Cortex of kidney (tissue), 1 donor: ENCODE measurements at places on chromosomes 5 and 9.

- DNase-seq: no peak
Measured at GRCh38 chr5:109899163-109899535, 209.4 kb downstream of the MAN2A1 start.

DNA sequence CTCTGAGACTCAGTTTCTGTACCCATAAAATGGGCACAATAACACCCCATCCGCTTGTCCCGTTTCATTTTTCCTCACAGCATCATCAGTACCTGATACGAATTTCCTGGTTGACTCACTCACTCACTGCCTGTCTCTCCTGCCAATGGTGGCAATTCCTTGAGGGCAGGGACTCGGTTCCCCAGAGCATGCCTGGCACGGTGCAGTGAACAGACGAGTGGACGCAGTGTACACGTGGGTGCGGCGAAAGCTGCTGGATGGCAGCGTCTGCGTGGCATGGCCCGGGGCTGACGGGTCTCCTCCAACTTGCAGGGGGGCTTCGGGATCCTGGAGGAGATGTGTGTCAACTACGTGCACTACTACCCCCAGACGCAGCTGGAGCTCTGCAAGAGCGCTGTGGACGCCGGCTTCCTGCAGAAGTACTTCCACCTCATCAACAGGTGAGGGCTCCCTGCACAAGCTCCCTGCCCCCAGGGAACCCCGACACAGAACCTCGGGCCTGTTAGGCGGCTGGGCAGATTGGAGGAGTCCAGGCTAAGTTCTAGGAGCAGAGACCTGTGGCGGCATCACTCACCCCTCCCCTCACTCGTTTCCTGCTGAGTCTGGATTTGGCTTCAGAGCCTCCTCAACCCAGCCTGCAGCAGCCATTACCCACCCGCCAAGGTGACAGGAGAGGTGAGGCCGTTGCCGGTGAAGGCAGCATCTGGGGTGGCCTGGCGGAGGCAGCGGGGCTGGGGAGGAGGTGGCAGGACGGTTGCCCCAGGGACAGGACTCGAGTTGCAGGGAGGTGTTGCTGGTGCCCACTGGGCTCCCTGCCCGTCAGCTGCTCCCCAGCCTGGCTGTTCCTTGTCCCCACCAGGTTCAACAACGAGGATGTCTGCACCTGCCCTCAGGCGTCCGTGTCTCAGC is 20.3 kb downstream of the DBH start:
- DNase-seq: no peak

DNA sequence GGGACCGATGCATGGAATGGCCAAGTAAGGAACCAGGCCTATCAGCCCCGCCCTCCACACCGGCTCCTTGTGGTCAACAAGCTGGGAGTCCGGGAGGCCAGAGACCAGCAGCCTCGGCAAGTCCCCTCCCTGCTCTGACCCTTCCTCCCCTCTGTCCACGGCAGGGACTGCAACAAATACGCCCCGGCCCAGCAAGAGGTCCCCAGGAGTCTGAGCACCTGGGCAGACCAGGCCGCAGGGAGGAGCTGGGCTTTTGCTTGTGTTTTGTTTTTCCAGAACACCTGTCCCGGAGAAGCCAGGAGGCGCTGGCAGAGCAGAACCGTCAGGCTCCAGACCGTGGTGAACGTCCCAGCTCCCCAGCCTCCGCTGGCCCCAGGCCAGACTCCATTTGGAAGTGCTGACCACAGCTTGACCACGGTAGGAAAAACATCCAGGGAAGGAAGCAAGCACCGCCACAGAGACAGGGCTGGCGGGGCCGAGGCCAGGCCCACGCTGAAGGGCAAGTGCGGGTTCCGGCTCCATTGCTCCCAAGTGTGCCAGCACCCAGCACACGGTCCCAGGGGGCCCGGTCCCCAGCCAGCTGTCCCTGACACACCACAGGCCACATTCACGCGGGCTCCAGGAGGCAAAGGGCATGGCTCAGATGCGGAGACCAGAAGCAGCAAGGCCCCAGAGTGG is 56.7 kb downstream of the VAV2 start:
- no peak for DNase-seq

- no peak for DNase-seq
Measured at GRCh38 chr5:141880961-141881801, 3.0 kb upstream of the PCDH1 start.

- no peak for DNase-seq
Measured at GRCh38 chr5:98880151-98880550, 48.7 kb downstream of the CHD1 start.

- DNase-seq: no peak
Measured at GRCh38 chr9:123523001-123523400, 167.0 kb downstream of the CRB2 start.

- no peak for DNase-seq
Measured at GRCh38 chr9:68509689-68510088, 31.0 kb downstream of the TMEM252 start.

- no peak for DNase-seq
Measured at GRCh38 chr9:75666856-75667554, 223.5 kb upstream of the PCSK5 start.

- DNase-seq: no peak
Measured at GRCh38 chr9:89730715-89731114, 125.9 kb downstream of the GADD45G start.

- DNase-seq: no peak
Measured at GRCh38 chr9:124735121-124735520, 36.0 kb downstream of the NR6A1 start.

- no peak for DNase-seq
Measured at GRCh38 chr5:124790301-124790894, 44.0 kb upstream of the ZNF608 start.

DNA sequence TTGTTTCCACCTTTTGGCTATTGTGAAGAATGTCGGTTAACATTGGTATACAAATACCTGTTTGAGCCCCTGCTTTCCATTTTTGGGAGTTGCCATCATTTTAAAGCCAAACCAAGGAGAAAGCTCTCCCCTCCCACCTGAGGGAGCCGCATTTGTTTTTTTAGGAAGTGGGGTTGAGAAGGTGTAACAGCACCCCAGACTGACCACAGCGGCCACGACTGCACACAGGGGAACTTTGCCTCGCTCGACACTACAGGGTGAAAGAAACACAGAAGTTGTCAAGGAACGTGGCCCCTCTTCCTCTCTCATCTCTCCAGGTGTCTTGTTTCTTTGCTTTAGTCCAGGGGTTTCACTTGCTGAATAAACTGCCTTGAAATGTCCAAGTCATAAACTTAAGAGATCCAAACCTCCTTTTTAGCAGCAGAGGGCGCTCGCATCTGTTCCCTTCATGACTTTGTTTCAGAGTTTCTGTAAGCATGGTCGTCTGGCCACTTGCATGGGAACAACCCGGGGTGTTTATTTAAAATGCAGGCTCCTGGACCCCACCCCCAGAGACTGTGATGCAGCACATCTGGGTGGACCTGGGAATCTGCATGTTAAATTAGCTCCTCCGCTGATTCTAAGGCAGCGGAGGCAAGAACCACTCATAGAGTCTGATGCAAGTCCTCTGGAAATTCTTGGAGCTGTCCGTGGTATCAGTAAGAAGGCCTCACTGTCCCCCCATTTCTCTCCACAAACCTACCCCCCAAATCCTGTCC is 2.1 kb upstream of the TTLL11 start:
- no peak for DNase-seq

GRCh38 chr5:80238778-80239679 is 16.8 kb downstream of the SERINC5 start:
- DNase-seq: no peak

GRCh38 chr5:147472664-147473475 is 37.0 kb downstream of the DPYSL3 start:
- no peak for DNase-seq

DNA sequence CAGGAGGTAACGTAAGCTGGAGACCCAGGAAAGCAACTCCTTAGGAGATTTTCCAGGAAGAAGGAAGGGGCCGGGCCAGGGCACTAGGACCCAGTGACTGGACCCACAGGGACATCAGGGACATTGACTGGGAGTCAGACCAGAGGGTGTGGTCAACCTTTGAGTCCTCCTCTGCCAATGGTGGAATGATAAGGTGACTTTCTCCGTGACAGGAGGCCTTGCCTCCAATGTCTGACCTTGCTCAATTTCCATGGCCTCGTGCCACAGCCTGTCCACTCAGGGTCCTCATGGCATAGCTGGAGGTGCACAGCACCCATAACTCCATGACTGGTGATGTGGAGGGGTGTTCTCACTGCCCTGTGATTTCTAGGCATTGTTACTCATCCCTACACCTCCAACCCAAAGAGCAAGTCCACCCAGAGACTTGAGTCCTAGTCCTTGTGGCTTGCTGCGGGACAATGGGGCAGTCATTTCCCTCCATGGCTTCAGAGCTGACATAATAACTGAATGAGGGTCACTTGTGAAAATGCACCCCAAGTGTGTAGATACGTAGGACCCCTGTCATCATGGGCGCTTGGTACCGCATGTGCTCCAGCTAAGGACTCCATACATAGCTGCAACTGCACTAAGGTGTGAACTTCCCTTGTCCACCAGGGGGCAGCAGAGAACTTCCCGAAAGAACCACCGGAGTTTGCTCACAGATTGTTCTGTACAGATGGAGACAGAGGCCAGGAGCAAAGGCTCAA is 4.1 kb upstream of the AMBP start:
- DNase-seq: no peak

GRCh38 chr5:170113522-170113900 is 7.8 kb downstream of the FOXI1 start:
- DNase-seq: no peak

DNA sequence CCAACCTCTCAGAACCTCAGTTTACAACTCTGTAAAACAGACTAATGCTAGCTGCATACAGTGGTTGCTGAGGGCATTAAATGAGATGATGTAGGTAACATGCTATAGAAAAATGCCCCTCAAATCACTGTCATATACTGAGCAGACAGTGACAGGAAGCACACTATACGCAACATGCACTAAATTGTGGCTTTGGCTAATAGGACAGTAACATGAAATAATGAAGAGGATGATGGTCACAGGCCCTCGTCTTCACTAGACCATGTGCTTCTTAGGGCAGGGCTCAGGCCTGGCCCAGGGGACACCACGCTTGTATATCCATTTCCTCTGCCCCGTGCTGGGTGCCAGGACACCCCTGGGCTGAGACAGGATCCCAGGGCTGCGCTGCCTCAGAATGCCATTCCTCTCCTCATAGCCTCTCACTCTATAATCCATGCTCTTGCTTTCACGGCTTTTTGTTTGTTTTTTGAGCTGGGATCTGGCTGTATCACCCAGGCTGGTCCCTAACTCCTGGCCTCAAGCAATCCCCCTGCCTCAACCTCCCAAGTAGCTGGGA is 18.9 kb downstream of the CSF1R start:
- no peak for DNase-seq

GRCh38 chr5:63923914-63924313 is 38.3 kb downstream of the HTR1A start:
- no peak for DNase-seq

DNA sequence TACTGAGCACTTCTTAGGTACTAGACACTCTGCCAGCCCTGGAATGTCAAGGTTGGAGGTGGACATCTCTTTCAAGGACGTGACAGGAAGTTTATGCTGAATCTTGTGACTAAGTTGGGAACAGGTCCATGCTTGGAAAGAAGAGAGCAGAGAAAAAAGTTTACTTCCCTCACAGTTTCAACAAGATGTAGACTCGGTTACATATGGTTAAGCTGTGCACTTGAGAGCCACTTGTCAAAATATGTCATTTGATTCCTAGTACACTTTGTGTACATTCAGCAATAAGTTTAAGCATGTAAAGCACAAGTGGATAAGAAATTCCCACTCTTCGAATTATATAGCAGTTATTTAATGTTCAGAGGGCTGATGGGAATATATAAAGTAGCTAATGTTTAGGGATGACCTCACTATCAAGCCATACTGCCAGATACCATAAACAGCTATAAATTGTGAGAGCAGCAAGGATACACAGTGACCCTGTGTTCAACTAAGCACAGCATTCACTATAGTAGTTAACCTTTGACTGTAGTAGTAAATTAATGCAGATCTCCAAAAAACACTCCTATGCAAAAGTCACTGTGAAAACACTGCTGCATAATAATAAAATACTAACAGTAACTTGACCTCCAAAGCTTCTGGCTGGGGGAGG is 1944.6 kb upstream of the WWC1 start:
- no peak for DNase-seq

DNA sequence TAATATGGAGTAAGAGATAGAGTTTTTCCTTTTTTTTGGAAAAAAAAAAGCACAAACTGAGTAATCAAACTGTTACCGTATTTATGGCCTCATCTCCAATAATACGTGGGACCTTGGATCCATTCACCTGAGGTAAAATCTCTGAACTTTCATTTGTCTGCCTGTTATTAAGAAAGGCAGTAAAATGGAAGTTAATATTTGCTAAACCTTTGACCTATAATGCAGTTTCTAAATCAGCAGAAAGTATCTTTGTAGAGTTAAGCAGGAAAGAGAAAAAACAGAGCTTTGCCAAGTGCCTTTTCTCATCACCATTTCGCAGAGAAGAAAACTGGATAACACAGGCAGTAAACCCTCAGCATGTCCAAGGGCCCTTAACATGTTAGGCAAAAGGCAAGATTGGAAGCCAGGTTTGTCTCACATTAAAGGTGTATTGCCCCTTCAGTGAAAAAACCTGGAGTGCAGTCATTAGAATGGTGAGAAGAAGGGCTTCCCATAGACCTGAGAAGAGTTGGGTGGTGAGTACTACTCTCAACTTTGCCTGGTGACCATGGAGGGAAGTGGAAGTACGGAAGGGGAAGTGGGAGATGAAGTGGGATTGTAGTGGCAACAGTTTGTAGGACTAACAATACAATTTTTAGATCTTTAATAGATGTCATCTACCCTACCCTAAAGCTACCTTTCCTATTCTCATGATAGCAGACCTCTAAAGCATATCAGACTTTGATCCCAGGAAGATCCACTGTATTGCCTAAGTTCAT is 65.4 kb upstream of the GRAMD2B start:
- DNase-seq: no peak

GRCh38 chr9:23850242-23850689 is 24.2 kb upstream of the ELAVL2 start:
- no peak for DNase-seq

GRCh38 chr5:174044466-174045254 is 846 bp upstream of the NSG2 start:
- no peak for DNase-seq

DNA sequence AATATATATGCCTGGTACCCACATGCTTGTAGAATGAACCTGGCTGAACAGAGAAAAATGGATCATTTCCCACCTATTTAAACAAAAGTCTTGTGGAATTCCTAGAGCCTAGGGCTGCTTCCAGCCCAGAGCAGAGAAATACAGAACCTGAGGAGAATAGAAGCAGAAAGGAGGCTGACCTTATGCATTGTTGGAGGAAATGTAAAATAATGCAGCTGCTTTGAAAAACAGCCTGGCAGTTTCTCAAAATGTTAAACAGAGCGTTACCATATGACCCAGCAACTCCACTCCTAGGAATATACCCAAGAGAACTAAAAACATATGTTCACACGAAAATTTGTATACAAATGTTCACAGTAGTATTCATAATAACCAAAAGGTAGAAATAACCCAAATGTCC is 15.1 kb downstream of the MAPKAP1 start:
- no peak for DNase-seq

- no peak for DNase-seq
Measured at GRCh38 chr5:102889033-102889432, 133.9 kb downstream of the PAM start.

- DNase-seq: no peak
Measured at GRCh38 chr5:96816411-96816939, 8.7 kb upstream of the ERAP1 start.

GRCh38 chr9:4667681-4668080 is 1.4 kb upstream of the SPATA6L start:
- no peak for DNase-seq

GRCh38 chr5:37808945-37809344 is 30.9 kb downstream of the GDNF start:
- no peak for DNase-seq
